Activated effector memory CD4-positive, alpha-beta T cell treated with Interleukin-2 at 50 U/mL for 16 hours (primary cell): ENCODE measurements at places on chromosomes 1 and 21.

- DNase-seq: no peak
Observed at GRCh38 chr1:24051206-24051945, 60.6 kb downstream of the MYOM3 start.

DNA sequence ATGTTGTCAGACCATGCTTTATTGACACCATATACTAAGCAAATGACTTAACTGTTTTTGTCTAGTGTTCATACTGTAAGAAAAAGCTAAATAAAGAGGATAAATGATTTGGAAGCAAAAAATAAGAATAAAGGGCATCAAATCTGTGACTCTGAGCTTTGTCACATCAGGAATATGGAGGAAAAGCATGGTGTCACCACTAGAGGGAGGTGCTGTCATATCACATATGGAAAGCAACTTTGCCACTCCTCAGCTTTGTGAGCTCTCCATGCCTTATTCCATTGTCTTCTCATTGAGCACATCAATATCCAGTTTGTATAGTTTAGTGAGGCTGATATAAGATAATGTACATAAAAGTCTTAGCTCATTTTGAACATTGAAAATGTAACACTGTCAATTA, 20.8 kb upstream of the GBP1 start:
- DNase-seq: no peak

- DNase-seq: no peak
Observed at GRCh38 chr1:15788624-15789301, 18.7 kb downstream of the UQCRHL start.

- no peak for DNase-seq
Observed at GRCh38 chr1:32480003-32480402, 15.1 kb downstream of the ZBTB8B start.

GRCh38 chr21:40754466-40754865, 92.5 kb downstream of the DSCAM start:
- no peak for DNase-seq

GRCh38 chr1:54415533-54415932, 9.3 kb upstream of the SSBP3 start:
- DNase-seq: no peak
